ENCODE measurements at places on chromosomes 5 and 9.

DNA sequence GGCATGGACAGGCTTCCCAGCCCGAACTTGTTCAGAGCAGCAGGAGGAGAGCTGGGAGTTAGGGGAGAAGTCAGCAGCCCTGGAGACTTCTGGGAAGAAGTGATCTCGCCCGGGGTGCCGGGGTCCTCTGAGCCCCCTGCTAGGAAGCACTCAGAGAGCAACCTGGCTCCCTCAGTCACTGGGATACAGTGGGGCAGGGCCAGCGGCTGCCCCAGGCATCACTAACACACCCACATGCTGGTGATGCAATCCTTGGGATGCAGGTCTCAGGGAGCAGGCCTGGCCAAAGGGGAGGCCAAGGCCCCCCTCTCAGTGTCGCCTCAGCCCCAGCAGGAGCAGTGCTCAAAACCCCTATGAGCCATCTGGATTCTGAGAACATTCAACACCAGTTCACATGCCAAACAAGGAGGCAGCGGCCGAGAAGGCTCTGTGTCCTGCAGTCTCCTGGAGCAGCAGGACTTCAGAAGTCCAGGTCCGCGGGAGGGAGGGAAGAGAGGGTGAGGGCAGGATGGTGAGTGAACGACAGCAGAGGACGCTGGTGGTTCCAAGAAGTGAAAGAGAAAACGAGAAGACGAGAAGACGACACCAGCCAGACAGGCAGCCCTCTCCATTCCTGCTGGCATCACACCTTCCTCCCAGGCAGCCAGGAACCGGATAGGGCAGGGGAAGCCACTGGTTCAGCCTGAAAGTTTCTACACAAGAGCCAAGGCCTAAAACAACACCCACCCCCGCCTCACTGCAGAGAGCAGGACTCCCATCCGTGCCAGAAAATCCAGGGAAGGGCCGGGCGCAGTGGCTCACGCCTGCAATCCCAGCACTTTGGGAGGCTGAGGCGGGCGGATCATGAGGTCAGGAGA lies 2.3 kb downstream of the PNPLA7 start:
- DNase-seq: no peak

GRCh38 chr9:110338143-110338542 lies 480 bp upstream of the TXNDC8 start:
- no peak for DNase-seq

DNA sequence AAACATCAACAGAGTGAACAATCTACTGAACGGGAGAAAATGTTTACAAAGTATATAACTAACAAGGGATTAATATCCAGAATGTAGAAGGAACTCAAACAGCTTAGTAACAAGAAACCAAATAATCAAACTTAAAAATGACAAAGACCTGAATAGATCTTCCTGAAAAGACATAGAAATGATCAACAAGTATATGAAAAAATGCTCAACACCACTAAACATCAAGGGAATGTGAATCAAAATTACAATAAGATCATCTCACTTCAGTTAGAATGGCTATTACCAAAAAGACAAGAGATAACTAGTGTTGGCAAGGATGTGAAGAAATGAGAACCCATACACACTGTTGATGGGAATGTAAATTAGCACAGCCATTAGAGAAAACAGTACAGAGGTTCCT lies 218.8 kb downstream of the MCTP1 start:
- no peak for DNase-seq

DNA sequence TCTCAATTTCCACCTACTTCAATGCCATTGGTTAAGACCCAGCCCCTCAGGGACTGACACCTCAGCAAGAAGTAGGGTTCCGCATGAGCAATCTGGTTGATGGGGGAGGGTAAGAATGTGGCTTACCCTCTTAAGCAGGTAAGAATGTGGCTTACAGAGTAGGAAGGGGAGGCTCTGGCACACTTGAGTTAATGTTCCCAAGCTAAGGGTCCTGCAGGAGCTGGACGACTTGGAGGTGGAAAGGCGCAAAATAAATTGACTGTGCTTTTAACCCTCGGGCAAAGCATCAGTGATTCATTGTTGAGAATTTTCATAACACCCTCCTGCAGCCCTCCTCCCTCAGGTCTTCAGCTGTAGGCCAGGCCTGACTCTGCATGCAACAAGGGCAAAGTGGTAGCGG lies 24.9 kb upstream of the ADRA1B start:
- no peak for DNase-seq

DNA sequence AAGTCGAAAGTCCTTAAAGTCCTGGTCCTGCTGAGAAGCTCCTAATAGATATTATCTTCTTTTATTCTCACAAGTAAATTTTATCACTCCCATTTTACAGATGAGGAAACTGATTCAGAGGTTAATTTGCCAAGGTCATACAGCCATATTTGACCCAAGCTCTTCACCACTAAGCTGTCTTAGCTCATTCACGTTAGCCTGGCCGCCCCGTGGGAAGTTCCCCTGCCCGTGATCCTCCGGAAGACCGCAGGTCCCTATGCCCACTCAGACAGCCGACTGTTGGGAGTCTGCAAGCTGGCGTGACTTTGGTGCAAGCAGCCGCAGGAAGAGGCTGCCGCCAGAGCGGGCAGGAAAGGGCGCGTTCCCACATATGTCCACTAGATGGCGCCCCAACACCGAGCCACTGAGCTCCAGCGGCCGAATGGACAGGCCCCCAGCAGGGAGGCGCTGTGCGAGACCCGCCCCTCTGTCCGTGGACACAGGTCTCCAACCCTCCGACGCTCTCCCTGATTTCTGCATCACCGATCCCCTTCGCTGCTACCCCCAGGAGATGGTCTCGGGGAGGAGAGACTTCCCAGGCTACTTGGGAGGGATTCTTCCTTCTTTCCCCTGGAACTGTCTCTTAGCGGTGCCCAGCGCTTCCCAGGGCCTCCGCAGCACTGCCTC lies 10.0 kb upstream of the ARAP3 start:
- DNase-seq: peak; percentile 95

- peak; percentile 24 for DNase-seq
These were observed 82.9 kb downstream of the TMEM215 start for GRCh38 chr9:32866273-32866672.

- no peak for DNase-seq
These were observed 86.9 kb downstream of the DAP start for GRCh38 chr5:10674096-10674495.

DNA sequence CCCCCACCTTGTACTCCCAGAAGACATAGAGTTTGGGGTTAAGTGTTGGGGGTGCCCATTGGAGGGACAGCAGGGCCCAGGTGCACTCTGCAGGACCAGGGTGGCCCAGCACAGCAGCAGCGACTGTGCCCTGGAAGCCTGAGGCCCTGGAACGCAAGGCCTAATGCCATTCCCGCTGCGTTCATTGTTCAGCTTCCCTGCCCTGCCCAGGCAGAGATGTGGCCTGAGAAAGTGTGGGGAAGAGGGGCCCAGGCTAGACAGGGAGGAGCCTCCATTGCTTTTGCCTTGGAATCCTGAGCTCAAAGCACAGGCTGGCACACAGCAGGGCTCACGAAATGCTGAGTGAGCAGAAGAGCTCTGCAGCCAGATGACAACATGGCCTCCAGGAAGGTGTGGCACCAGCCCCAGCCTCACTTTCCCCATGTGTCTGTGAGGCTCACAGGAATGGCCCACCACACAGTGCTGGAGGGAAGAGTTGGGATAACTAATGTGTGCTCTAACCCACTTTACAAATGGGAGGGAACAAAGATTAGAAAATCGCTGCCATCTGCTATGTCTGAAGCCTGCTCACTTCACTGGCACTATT lies 19.4 kb downstream of the S1PR3 start:
- DNase-seq: no peak

DNA sequence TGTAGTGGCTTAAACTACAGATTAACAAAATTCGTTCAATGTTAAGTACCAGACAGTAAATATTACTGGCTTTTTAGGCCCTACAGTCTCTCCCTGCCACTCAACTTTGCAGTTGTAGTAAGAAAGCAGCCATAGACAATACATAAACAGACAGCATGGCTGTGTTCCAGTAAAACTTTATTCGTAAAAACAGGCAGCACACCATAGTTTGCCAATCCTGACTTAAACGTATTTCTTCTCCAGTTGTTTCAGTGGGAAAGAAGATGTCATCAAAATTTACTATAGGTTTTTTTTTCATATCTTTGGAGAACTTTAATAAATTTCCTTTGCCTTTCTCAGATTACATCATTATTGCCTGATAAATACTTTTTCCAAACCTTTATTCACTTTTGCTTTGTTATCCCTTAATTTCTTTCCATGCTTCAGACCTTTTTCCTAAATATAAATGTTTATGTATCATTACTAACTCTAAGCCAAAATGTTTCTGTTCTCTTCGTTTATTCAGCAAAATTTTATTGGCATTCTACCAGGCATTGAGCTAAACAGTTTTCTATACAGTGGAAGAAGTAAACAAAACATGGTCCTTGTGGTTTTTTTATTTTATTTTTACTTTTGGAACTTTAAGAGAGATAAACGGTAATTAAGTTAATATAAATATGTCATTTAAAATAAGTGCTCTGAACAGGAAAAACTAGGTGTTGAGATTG lies 64.5 kb downstream of the SLF1 start:
- no peak for DNase-seq

GRCh38 chr5:133364936-133365707 lies 247.2 kb downstream of the FSTL4 start:
- peak; percentile 47 for DNase-seq

- peak; percentile 77 for DNase-seq
These were observed 25.9 kb upstream of the IDNK start for GRCh38 chr9:83596899-83597504.
